ENCODE measurements at places on chromosomes 1 and 21. TPM values are rescaled to one million over a fixed set of nuclear protein-coding genes. Genes with fewer than 3 reads are reported as not detected.
A peak's percentile ranks its signal among the peaks of the same experiment; 100 is the strongest.

GRCh38 chr21:36708286-36709029 is 9.5 kb downstream of the SIM2 start:
- no peak overlapping the region for H3K4me3 ChIP-seq
- DNase-seq = no peak
- H3K27ac ChIP-seq = no peak overlapping the region
- no peaks in the 10 kb centered on the region for H3K4me1 ChIP-seq
- H3K36me3 ChIP-seq = no peaks in the 10 kb centered on the region

GRCh38 chr1:182990413-182991144 is 32.6 kb upstream of the LAMC1 start:
- no peaks in the 10 kb centered on the region for H3K36me3 ChIP-seq
- H3K27ac ChIP-seq = no peak overlapping the region
- DNase-seq = no peak
- H3K27me3 ChIP-seq = no peaks in the 10 kb centered on the region
- no peak overlapping the region for H3K4me3 ChIP-seq

DNA sequence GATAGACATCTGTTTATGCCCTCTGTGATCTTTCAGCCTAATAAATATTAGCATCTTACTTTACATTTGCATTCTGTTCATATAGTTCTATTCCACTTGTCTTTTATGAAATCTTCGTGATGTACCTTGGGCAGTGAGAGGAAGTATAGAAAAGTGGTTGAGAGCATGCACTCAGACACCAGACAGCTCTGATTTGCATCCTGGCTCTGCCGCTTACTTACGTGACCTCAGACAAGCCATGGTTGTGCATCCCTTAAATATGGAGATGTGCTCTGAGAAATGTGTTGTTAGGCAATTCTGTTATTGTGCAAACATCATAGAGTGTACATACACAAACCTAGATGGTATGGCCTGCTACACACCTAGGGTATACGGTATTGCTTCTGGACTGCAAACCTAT is 22.9 kb downstream of the OVGP1 start:
- H3K27ac ChIP-seq = no peak overlapping the region
- H3K27me3 ChIP-seq = no peaks in the 10 kb centered on the region
- H3K4me1 ChIP-seq = peaks cover 3% of the 10 kb centered on the region
- DNase-seq = no peak
- no peaks in the 10 kb centered on the region for H3K36me3 ChIP-seq

- peaks cover 4% of the 10 kb centered on the region for H3K4me1 ChIP-seq
- no peak overlapping the region for H3K27ac ChIP-seq
- H3K4me3 ChIP-seq = no peak overlapping the region
- peak; percentile 66 for DNase-seq
- H3K27me3 ChIP-seq = no peaks in the 10 kb centered on the region
These were observed 53.3 kb upstream of the SYT14 start for GRCh38 chr1:209884665-209885117.

- 0 out of 2 replicates have a peak, but pooled peaks cover 4% of the 10 kb centered on the region for H3K4me1 ChIP-seq
- H3K36me3 ChIP-seq = peaks cover 4% of the 10 kb centered on the region
- H3K27me3 ChIP-seq = no peaks in the 10 kb centered on the region
- peak overlapping the region; percentile 74 for H3K4me3 ChIP-seq
- peak overlapping the region; percentile 85 for H3K27ac ChIP-seq
These were observed 1.0 kb downstream of the ZNF687 start for GRCh38 chr1:151282883-151283725.

DNA sequence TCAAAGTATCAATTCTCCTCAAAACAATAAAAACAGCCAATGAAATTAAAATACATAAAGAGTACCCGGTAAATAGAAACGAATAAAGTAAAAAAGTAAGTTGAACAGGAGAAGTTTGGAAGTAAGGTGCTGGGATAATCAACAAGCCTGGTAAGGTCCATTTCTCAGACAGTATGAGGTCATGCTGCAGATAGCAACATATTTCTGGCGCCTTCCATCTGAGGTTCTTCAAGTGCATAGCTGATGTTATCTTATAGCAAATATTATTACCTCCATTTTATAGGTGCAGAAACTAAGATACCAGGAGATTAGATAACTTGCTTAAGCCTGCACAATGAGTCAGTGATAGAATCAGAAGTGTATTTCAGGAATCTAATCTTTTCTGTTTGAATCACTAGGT is 23.7 kb upstream of the CEP350 start:
- no peaks in the 10 kb centered on the region for H3K27me3 ChIP-seq
- no peak overlapping the region for H3K4me3 ChIP-seq
- peaks cover 13% of the 10 kb centered on the region for H3K4me1 ChIP-seq

CFHR2 gene
- not detected for total RNA-seq

PLD5 gene
- total RNA-seq = 1.8 TPM

S100A16 gene
- 220 TPM for total RNA-seq

GRCh38 chr21:43782431-43783097 is 6.5 kb upstream of the CSTB start:
- no peaks in the 10 kb centered on the region for H3K36me3 ChIP-seq
- no peak overlapping the region for H3K27ac ChIP-seq
- DNase-seq = no peak
- H3K27me3 ChIP-seq = no peaks in the 10 kb centered on the region

DNA sequence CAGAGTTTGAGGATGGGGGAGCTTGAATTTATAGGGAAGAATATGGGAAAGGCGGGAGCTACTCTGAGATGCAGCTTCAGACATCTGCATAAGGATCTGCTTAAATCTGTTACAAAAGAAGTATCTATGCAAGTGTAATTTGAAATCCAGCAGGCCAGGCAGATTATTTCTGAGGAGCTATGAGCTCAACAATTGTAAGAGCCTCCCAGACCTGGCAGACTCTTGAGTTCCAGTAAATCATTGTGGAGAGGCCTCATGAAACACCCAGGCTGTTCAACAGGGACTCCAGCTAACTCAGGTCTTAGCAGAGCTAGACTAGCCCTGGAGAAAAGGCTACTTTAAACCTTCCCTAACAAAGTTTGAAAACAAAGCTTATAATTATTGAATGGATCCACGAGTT is 647.5 kb upstream of the CHRM3 start:
- no peaks in the 10 kb centered on the region for H3K4me1 ChIP-seq
- no peaks in the 10 kb centered on the region for H3K27me3 ChIP-seq
- no peak overlapping the region for H3K27ac ChIP-seq
- no peak for DNase-seq

RIMKLA gene
- total RNA-seq = 10.6 TPM

GRCh38 chr1:30707412-30708360 is 15.7 kb downstream of the MATN1 start:
- H3K36me3 ChIP-seq = no peaks in the 10 kb centered on the region
- DNase-seq = peak; percentile 65
- no peaks in the 10 kb centered on the region for H3K4me1 ChIP-seq
- H3K4me3 ChIP-seq = no peak overlapping the region

NOL9 gene
- 33.6 TPM for total RNA-seq

CFAP45 gene
- total RNA-seq = 1.1 TPM

DNA sequence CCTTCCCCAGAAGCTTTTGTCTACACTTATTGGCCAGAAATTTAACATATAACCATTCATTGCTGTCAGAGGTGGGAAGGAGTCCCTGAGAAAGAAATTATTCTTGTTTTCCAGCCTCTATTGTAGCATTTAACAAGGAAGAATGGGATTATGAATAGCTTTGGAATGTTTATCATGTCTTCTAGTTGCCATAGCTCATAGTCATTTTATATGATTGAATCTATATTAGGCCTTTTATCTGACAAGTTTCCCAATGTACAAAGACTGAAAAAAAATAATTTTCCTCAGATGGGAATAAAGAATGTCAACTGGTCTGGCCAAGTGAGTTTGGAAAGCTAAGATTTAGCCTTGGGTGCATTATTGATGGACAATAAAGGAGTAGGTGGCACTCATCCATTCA is 28.3 kb downstream of the PTPRC start:
- H3K27ac ChIP-seq = no peak overlapping the region
- no peaks in the 10 kb centered on the region for H3K36me3 ChIP-seq
- no peaks in the 10 kb centered on the region for H3K27me3 ChIP-seq
- DNase-seq = no peak
- no peak overlapping the region for H3K4me3 ChIP-seq

DNA sequence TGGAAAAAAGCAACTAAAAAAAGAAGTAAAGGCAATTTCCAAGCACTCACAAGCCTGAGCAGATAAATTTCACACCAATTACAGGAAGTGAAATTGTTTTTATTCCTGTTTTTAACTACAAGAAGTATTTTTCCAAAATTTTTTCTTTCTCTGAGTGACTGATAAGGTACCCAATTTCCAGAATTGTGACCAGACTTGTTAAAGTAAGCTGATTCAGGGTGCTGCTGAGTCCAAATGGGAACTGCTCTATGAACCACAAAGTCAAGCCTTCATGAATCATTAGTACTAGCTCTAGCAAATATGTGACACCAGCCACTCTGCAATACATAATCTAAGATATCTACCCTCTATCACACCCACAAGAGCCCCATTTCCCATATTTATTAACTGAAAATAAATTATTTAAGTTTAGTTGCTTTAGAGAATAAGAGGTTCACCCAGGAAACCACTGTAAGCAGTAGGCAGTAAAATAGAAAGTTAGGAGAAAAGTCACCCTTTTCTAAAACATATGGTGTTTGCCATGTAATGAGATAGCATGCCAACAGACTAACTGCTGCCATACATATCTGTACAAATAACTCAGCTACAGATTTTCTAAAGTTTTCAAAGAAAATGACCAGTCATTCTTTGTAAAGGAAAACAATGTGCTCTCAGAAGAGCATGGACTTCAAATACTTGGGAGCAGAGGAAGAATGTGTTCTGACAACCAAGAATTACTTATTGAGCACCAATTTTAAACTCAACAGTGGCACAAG is 43.1 kb upstream of the TNFSF18 start:
- H3K36me3 ChIP-seq = no peaks in the 10 kb centered on the region
- H3K27me3 ChIP-seq = no peaks in the 10 kb centered on the region
- no peak overlapping the region for H3K27ac ChIP-seq
- DNase-seq = no peak

DNA sequence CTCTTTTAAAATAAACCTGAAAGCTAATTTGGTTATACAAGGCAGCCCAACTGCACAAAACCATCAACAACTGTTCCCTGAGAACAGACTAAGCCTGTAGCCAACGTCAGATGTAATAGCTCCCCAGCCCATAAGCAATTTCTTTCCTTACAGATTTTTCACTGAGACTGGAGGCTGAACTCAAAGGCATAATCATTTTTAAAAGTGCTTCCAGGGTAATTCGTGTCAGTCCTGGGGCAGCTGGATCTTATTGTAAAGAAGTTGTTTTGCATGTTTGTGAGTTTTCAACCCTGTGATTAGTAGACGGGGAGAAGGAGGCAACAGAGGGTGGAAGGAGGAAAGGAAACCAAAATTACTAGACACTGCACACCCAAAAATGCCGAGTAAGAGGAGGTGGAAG is 3.2 kb downstream of the DPT start:
- H3K27ac ChIP-seq = no peak overlapping the region
- no peak overlapping the region for H3K4me3 ChIP-seq
- DNase-seq = no peak
- no peaks in the 10 kb centered on the region for H3K36me3 ChIP-seq
- no peaks in the 10 kb centered on the region for H3K4me1 ChIP-seq

DNA sequence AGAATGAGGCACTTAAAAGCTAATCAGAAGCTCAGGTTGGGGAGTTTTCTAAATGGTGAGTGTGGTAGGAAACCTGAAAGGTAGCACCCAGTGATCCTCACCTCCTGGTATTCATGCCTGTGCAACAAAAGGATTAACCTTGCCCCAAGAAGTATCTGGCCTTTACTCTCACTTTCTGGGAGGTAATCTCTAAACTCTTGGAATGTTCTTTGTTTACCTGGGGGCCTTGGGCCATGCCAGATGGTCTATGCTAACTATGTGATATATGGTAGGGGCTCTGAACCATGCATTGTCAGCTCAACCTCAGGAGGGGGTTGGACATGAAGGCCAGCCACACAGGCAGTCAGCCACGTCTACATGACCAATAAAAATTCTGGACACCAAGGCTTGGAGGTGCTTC is 24.4 kb upstream of the TRIM33 start:
- peak; percentile 62 for DNase-seq
- no peaks in the 10 kb centered on the region for H3K27me3 ChIP-seq
- no peak overlapping the region for H3K27ac ChIP-seq
- H3K4me1 ChIP-seq = peaks cover 26% of the 10 kb centered on the region
- no peaks in the 10 kb centered on the region for H3K36me3 ChIP-seq

GRCh38 chr21:46151989-46152926 is 3.1 kb downstream of the FTCD start:
- H3K27me3 ChIP-seq = no peaks in the 10 kb centered on the region
- H3K27ac ChIP-seq = no peak overlapping the region
- H3K36me3 ChIP-seq = no peaks in the 10 kb centered on the region
- peaks cover 2% of the 10 kb centered on the region for H3K4me1 ChIP-seq
- DNase-seq = no peak
- no peak overlapping the region for H3K4me3 ChIP-seq

VHLL gene
- total RNA-seq = not detected

DNA sequence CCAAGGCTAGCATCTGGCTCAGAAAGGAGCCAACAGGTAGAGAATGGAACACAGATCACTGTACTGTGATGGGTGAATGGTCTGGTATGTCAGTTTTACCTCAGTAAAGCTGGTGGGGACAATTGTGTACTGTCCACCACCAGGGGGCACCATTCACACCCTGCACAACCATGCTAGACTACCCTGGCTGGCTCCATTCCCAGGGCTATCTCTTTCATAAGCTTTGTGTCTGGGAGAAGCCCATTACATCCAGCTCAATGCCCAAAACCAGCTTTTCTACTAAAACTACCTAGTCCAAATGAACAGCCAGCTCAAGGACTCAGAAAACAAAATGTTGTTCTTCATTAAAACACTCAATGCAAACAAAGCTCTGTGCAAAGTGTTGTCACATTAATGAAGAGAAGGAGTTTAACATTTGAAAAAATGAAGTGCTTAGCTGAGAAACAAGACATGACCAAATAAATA is 62.0 kb upstream of the RASAL2 start:
- peaks cover 29% of the 10 kb centered on the region for H3K4me1 ChIP-seq
- no peak overlapping the region for H3K27ac ChIP-seq
- H3K4me3 ChIP-seq = no peak overlapping the region

- no peak for DNase-seq
- no peak overlapping the region for H3K4me3 ChIP-seq
- no peaks in the 10 kb centered on the region for H3K27me3 ChIP-seq
- H3K4me1 ChIP-seq = peaks cover 5% of the 10 kb centered on the region
These were observed 8.3 kb downstream of the CHTOP start for GRCh38 chr1:153642161-153642560.

GRCh38 chr1:60759291-60759690 is 323.1 kb upstream of the NFIA start:
- no peaks in the 10 kb centered on the region for H3K36me3 ChIP-seq
- H3K4me1 ChIP-seq = no peaks in the 10 kb centered on the region
- DNase-seq = no peak
- H3K27ac ChIP-seq = no peak overlapping the region

DNA sequence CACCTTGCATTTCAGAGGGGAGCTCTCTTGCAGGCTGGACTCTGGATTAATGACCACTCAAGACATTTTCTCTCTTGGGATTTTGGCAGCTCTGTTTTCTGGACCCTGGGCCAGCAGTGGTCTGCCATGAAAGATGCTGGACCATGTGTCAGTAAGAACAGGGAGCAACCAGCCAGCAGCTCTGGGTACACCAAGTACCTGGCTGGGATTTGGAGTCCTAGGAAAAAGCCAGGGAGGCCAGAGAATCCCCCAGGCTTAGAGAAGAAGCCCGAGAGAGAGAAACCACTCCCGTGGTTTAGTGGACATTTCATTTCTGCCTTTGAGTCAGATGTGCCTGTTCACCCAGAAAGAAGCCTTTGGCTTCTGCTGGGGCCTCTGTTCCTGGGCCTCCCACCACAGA is 2.5 kb downstream of the NFASC start:
- no peaks in the 10 kb centered on the region for H3K4me1 ChIP-seq
- H3K36me3 ChIP-seq = no peaks in the 10 kb centered on the region
- no peak overlapping the region for H3K4me3 ChIP-seq
- no peak overlapping the region for H3K27ac ChIP-seq
- DNase-seq = no peak
